ENCODE measurements at places on chromosomes 1 and 21.

GRCh38 chr1:114482585-114482984 is 28.4 kb downstream of the TRIM33 start:
- DNase-seq: no peak

DNA sequence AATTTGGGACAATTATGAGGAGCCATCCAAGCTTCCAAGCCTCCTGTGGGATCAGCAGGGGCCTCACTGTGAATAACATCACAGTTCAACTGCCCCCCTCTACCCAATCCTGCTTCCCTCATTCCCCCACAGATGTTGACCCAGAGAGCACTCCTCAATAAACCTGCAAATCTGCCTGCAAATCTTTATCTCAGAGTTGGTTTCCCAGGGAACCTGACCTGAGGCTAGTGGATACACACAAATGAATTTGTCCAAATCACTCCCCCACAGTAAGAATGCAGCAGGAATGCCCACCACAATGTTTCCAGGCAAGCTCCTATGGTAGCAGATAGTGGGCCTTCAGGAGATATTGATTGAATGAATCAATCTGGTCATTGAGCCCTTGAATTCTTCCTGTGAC is 56.4 kb upstream of the HIVEP3 start:
- DNase-seq: no peak

- DNase-seq: no peak
These were observed 255.3 kb downstream of the FOXD2 start for GRCh38 chr1:47693115-47693514.

GRCh38 chr1:203765029-203765837 is at the start of gene LAX1:
LAX1 (plus strand) TSS chr1:203765183; CDS start chr1:203765566, 383 bp downstream.
- DNase-seq: no peak

DNA sequence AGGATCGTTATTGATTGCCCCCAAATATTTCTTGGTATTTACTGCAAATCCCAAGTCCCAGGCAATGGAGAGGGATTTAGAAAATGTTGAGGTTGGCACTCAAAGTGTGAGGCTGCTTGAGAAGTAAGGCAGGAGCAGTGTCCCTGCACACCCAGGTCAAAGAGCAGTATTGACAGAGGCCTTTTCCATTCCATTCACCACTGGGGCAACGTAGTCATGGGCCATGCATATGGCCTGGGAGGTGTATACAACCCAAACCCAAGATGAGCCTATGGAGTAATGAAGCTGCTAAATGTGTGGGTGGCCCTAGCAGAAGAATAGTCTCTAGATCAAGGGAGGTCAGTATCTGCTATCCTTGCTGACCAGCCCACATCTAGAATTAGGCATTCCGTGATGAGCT is 245.6 kb downstream of the FOXD2 start:
- DNase-seq: no peak

GRCh38 chr21:45630876-45631275 is 12.6 kb upstream of the PCBP3 start:
- DNase-seq: no peak
